ENCODE measurements at places on chromosomes 16 and 17.

- no peak for DNase-seq
Observed at GRCh38 chr16:72810480-72810879, 237.4 kb downstream of the ZFHX3 start.

GRCh38 chr16:66324815-66325515 lies 41.5 kb upstream of the CDH5 start:
- DNase-seq, result no peak

- no peak for DNase-seq
Observed at GRCh38 chr16:85518398-85519049, 94.6 kb upstream of the GSE1 start.

DNA sequence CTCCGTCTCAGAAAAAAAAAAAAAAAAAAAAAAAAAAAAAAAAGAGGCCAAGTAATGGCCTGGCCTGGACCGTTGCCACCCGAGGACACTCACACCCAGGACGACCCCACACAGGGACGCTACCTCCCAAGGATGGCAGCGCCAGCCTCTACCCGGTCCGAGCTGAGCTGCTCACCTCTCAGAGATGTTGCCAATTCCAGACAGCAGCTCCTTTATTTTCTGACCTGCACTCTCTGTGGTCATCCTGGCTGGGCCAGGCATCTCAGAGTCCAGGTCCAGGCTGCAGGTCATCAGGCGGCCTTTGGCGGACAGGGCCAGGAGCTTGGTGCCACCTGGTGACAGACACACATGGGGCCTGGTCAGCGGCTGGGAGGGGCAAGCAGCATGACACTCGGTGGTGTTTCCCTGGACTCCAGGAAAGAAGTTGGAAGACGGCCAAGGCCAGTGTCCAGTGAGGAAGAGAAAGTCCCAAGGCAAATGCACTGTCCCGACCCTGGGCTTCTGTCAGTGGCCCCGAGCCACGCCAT lies 3.1 kb downstream of the FAAP100 start:
- DNase-seq, result no peak

- DNase-seq, result no peak
Observed at GRCh38 chr17:9670596-9670995, 25.3 kb downstream of the USP43 start.

DNA sequence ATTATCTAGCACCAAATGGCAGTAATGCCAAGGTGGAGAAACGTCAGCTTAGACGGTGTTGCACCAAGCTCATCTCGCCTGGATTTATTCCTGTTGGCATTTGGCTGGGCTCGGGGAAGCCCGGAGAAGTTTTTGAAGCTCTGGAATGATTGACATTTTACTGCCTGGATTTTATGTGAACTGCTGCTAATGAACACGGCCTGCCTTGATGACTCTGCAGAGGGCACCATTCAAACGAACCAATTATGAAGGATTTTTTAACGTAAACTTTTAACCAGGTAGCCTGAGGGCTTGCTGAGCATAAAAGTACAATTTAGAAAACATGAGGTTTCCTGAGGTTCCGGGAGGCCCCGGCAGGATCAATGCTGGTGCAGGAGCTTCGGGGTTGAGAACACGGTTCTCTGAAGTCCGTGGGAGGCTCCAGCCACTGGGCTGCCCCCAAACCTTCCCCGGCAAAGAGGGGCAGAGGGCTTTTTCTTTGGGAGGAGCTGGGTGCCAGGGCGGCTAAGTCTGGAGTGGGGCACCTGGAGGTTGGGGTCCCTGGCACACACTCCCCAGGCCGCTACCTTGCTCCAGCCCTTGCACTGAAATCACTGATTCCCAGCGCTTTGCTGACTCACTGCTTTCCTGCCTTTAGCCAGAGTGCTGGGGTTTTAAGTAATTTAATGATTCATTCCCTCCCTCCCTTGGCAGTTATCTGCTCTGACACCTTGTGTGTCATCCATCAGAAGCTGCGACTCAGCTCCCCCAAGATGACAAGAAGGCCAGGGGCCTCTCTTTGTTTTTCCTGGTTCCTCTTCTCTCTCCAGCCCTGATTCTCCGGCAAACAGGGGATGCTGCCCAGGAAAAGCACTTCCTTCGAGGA lies 161.2 kb upstream of the IRX3 start:
- no peak for DNase-seq

GRCh38 chr16:47037746-47038458 lies 64.4 kb upstream of the DNAJA2 start:
- DNase-seq, result peak; percentile 56

DNA sequence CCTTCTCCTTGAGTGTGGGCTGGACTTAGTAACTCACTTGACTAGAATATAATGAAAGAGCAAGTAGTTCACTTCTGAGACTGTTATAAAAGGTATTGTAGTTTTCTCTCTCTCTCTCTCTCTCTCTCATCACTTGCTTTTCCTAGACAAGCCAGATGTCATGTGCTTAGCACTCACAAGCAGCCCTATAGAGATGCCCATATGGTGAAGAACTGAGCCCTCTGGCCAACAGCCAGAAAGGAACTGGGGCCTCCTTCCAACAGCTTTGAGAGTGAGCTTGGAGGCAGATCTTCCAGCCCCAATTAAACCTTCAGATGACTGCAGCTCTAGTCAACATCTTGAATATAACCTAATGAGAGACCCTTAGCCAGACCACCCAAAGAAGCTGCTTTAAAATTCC lies 440.5 kb downstream of the GRIN2A start:
- no peak for DNase-seq

GRCh38 chr16:22683730-22684573 lies 130.0 kb upstream of the HS3ST2 start:
- peak; percentile 64 for DNase-seq

DNA sequence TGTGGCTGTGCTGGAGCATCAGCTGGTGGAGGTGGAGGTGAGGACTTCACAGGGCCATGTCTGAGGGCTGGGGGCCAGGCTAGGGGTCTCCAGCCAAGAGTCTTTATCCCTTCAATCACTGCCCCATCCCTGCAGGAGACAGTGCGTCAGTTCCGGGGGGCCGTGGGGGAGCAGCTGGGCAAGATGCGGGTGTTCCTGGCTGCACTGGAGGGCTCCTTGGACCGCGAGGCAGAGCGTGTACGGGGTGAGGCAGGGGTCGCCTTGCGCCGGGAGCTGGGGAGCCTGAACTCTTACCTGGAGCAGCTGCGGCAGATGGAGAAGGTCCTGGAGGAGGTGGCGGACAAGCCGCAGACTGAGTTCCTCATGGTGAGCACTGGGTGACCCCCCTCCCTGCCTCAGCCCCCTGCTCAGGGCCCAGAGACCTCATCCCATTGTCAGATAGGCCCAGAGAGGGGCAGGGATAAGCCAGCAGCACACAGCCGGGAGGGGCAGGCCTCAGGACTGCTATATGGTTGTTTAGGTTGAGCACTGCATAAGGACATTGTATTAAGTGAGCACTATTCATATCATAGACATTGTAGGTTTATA lies 2.3 kb upstream of the PYDC1 start:
- no peak for DNase-seq

DNA sequence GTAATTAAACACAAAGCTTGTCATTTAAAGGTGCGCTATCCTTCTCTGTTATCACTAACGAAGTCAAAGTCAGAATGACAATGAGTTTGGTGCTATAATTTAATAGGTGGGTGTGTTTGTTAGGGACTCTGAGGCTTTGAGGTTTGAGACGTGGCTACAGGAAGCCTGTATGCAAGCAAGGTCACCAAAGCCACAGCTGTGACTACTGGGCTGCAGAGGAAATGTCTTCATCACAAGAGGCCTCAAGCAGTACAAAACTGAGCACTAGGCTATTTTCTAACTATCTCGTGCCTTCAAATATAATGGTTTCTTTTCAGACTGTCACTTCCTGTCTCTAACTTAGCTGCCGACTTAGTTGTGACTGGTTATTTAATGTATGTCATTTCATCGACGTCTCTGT lies 141.2 kb downstream of the AATF start:
- DNase-seq, result no peak

- DNase-seq, result no peak
Observed at GRCh38 chr16:67278773-67279295, 498 bp upstream of the PLEKHG4 start.

GRCh38 chr16:72210555-72210954 lies 38.6 kb upstream of the PMFBP1 start:
- no peak for DNase-seq

DNA sequence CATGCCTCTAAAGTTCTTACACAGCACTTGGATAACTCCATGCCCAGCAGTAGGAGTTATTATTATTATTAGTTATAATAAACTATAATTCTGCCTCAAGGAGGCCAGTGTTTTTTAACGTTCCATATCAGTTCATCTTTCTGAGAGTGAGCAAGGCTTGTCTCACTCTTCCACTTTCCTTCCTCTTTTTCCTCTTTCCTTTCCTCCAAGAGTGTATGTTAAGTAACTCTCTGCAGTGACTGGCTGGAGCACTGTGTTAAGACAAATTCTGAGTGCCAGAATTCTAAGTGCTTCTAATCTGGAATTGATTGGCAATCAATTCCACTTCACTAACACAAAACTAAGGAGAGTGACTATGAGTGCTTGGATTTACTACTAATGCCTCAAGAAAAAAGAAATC lies 16.4 kb downstream of the CLEC19A start:
- no peak for DNase-seq

DNA sequence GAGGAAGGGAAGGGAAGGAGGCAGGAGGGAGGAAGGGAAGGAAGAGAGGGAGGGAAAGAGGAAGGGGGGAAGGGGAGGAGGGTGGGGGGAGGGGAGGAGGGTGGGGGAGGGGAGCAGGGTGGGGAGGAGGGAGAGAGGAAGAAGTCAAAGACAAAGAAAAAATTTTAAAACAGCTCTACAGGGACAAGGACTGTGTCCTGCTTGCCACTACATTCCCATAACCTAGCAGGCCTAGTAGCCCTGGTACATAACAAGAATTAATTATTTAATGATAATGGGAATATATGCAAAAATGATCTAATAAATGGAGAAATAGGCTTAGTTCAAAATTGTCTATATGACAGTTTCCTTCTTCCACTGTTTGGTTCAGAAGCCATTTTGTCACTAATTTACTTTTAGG lies 47.6 kb upstream of the NOG start:
- no peak for DNase-seq

DNA sequence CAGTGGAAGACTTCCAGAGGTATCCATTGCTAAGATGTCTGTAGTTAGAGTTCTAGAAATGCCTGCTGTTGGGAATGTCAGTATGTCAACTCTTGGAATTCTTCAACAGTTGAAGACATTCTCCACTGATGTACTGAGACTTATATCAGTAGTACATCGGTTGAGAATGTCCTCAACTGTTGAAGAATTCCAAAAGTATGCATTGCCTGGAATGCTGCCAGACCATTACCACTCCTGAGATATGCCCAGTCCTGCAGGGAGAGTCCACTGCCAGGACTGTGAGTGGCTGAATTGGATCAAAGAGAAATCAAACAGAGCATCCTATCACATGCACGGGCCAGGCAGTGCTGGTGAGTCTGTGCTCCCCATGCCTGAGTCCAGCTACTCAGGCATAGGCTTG lies 42.0 kb downstream of the IL21R start:
- DNase-seq, result no peak

DNA sequence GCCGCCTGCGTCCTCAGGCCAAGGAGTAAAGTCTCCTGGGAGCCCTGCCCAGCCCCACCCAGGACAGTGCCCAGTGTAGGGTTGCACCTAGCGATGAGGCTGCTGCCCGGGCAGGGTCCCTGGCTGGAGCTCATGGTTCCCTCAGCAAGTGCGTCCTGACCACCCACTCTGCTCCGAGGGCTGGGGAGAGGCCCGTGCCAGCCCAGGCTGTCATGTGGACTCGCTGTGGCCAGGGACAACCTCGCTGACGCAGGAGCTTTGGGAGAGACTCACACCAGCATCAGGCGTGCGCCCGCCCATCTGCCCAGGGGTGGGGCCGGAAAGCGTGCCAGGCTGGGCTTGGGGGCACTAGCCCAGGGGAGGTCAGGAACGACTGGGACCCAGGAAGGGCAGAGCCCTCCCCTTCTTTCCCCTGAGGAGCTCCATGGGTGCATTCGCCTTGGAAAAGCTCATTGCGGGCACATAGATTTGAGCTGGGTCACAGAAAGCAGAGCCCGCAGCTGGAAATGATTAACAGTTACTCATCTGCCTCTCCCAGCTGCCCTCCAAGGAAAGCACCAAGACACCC lies 19.7 kb downstream of the DPEP1 start:
- no peak for DNase-seq

GRCh38 chr17:28746611-28747050 lies 2.8 kb downstream of the TRAF4 start:
- no peak for DNase-seq

- DNase-seq, result no peak
Observed at GRCh38 chr17:80790021-80790765, 201.4 kb upstream of the CHMP6 start.

- DNase-seq, result no peak
Observed at GRCh38 chr16:78072275-78072674, 27.2 kb upstream of the WWOX start.

DNA sequence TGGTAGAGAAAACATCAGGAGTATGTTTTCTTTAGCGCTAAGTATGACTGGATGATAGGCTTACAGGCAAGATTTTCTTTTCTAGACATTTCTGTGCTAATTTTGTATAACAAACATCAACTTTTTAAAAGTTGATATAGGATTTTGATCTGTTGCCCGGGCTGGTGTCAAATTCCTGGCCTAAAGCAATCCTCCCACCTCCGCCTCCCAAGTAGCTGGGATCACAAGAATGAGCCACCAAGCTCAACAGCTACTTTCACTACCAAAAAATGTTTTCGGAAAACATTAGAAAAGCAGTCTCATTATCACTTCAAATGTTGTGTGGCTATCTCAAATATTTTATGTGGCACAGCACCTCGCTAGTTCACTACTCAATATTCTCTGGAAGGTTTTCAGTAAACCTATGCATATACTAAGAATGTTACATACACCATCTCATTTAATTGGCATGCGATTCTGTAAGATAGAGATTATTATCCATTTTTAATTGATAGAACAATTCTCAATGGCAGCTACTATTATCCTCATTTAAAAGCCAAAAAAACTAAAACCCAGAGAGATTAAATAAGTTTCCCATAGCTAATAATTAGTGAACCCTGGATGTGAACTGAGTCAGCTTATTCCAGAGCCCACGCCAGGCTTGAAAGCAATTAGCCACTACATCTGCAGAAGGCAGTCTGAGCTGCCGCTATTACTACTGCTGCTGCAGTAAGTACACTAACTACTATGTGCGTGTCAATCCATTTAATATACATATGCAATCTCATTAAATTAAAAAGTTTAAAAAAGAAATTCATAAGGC lies 41.7 kb downstream of the CREBBP start:
- DNase-seq, result no peak

GRCh38 chr16:85025781-85026653 lies 1.6 kb upstream of the KIAA0513 start:
- DNase-seq, result no peak

- no peak for DNase-seq
Observed at GRCh38 chr17:913207-913606, 66.4 kb downstream of the NXN start.

- DNase-seq, result no peak
Observed at GRCh38 chr17:56581635-56582627, 11.6 kb upstream of the NOG start.

- no peak for DNase-seq
Observed at GRCh38 chr16:86231996-86232350, 278.4 kb upstream of the FOXF1 start.
